ENCODE measurements at places on chromosomes 16 and 17.
A peak's percentile ranks its signal among the peaks of the same experiment; 100 is the strongest.

- no peak for DNase-seq
Observed at GRCh38 chr17:39867084-39867879, 720 bp upstream of the ZPBP2 start.

DNA sequence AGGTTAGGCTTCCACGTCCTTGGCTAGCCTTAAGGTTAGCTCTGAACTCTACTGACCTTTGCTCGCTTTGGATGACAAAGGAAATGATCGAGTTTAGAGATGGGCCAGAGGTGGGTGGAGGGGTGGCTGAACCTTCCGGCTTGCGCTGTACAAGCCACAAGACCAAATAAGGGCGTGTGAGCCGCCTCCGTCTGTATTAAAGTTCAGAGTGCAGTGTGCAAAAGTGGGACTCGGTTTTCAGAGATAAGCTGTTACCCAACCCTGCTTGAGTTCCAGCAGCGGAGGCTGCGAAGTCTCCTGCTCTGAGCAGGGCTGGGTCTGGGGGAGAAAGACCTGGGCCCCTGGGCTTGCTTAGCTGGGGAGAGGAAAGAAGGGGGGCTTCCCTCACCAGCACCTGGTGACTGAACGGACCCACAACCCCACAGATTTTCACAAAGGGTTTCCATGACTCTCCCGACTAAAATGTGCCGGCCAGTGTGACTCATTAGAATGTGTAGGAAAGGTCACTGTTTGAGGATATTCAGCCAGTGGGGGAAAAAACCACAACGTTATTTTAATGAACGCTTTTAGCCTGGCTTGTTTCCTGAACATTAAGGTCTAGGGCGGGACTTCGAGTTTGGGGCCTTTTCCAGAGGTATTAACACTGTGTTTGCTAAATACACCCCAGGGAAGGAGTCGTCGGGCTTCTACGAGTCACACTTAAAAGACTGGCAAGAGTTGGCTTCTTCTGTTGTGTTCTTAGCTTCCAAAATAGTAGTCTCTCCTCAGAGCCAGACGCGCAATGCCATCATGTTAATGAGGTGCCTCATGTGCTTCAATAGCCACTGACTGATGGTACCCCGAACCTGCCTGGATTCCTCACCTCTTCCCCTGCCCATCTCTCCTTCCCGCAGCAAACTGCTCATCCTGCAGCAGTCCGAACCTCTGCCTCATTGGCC is 67.0 kb downstream of the CENPV start:
- peak; percentile 90 for DNase-seq

- no peak for DNase-seq
Observed at GRCh38 chr16:1907226-1907860, 10.9 kb downstream of the HS3ST6 start.

- DNase-seq, result no peak
Observed at GRCh38 chr16:46836534-46837530, 5.9 kb upstream of the C16orf87 start.

GRCh38 chr16:50303605-50304466 is 37.5 kb downstream of the ADCY7 start:
- DNase-seq, result peak; percentile 54

- DNase-seq, result no peak
Observed at GRCh38 chr16:50856991-50857390, 115.1 kb downstream of the CYLD start.

- DNase-seq, result no peak
Observed at GRCh38 chr17:65065906-65066305, 9.4 kb upstream of the GNA13 start.

DNA sequence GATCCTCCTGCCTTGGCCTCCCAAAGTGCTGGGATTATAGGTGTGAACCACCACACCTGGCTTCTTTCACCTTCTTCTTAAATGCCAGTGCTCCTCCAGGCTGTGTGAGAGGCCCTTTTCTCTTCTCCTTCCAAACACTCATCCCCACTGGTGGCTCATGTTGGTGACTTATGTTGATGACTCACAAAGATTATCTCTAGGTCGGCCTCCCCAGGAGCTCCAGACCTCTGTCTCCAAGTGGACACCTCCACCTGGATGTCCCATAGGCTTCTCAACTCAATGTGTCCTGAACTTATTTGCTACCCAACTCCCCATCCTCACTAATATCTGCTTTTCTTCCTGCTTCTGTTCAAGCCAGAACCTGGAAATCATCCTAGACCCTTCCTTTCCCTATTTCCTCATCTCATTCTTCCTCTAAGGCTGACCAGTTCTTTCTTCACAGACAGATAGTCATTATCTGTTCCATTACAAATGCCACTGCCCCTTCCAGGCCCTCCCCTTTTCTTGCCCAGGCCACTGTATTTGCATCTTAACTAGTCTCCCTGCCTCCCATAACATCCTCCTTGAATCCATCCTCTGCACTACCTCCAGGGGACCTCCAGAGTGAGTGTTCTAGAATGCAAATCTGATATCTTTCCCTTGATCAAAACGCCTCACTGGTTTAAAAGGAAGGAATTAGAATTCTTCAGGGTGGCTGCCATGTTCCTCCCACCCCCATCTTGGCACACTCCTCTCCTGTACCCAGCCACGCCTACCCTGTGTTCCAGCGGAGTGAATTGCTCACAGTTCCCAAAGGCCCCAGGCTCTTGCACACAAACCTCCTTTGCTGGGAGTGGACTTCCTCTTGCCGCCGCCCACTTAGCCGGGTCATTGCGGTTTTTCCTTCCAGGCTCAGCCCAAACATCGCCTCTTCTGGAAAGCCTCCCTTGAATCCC is 34.8 kb upstream of the FBXO47 start:
- DNase-seq, result no peak

GRCh38 chr17:82120148-82120547 is 22.1 kb upstream of the FASN start:
- no peak for DNase-seq

DNA sequence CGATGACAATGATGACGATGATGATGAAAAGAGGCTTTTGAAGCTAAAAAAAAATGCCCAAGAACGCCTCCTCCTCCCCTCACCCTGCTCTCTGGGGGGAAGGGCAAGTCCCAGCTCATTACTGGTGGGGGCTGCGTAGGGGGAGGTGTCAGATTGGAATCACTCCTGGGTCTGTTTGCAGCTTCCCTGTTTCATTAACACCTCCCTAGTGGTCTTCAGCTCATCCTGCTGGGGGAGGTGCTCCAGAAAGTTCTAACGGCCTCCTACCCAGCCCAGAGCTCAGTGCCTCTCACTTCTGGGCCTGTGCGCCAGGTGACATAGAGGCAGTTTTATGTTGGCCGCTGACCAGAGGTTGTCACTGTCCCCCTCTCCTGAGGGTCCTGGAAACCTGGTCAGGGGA is 12.7 kb downstream of the MRM1 start:
- DNase-seq, result no peak

- DNase-seq, result no peak
Observed at GRCh38 chr17:46772475-46773220, 45.8 kb downstream of the WNT3 start.

DNA sequence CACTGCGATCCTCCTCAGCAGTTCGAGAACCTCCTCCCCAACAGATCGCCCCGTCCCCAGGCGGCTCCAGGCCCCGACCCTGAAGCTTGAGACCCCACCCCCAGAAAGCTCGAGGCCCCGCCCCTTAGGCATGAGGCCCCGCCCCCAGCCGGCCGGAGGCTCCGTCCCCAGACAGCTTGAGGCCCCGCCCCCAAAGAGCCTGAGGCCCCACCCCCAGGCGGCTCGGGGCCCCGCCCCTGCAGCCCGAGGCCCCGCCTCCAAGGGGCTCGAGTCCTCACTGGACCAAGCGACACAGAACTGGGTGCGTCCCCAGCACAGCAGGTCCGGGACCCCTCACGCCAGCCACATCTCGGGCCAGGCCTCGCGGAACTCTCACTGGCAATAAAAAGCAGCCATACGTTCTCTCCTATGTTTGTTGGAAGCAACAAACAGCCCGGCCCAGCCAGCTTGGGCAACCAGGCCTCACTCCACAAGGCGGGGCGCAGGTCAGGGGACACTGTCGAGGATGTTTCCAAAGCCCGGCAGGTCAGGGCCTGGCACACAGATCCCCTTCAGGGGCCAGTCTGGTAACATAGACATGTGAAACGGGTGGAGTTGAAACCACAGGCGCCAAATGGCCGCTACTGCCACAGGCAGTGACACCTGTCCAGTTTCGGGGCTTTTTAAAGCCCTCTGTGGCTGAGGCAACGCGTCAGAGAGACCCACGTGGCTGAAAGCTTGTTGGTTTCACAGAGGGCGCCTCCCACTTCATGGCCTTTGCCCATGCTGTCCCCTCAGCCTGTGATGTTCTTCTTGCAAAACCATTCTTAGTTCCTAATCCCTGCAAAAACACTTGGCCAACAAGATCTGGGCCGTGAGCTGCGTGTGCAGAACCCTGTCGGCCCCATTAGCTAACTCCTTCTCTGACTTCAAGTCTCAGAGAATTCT is 224.2 kb downstream of the PARN start:
- DNase-seq, result peak; percentile 44

DNA sequence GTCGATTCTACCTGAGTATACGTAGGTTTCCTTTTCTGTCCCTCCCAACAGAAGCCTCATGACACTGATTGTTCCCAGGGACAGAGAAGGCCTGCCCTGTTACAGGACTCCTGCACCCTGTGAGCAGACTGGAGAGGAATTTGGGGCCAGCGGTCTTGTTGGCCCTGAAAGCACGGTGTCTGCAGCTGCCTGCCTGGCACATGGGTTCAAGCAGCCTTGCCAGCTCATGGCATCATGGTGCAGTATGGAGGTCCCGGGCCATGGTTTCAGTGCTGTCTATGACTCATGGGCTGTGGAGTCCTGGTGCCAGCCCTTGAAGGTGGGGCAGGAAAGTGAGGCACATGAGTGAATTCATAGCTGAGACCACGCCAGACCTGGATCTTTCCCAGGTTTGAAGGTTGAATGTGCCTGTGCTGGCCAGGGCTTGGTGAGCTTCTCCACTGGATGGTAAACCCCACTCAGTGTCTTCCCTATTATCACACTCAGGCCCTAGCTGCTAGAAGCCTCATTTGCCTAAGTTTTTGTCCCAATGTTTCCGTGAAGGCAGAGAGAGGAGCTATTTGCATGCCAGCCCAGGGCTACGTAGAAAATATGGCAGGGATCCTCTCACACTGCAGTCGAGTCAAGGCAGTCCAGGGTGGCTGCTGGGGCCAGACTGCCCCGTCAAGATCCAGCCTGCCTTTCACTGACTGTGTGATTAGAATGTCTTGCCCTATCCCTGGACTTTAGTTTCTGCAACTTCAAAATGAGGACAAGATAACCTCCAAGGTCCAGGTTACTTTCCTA is 277.2 kb upstream of the CCL2 start:
- DNase-seq, result no peak

- no peak for DNase-seq
Observed at GRCh38 chr17:409308-409847, 56.8 kb upstream of the RPH3AL start.

DNA sequence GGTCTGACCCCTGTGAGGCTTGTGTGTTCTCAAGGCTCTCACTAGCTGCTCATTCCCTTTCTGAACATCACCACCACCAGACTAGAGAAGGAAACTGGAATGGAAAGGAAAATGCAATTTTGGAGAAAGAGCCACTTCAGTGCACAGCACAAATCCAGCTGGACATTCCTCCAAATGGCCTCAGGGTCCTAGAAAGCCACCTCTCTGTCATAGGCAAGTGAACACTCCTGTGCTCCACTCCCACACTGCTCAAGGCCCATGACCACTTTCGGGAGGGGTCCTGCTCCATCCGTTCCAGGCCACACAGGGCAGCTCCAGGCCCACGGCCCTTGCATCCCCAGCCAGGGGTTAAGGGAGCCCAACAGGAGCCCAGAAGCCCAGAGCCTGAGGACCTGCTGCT is 2.6 kb downstream of the LRRC75A start:
- DNase-seq, result no peak

- DNase-seq, result peak; percentile 49
Observed at GRCh38 chr17:76009969-76010661, 9.5 kb downstream of the CDK3 start.

- peak; percentile 44 for DNase-seq
Observed at GRCh38 chr17:9976283-9977179, 71.5 kb upstream of the RCVRN start.

DNA sequence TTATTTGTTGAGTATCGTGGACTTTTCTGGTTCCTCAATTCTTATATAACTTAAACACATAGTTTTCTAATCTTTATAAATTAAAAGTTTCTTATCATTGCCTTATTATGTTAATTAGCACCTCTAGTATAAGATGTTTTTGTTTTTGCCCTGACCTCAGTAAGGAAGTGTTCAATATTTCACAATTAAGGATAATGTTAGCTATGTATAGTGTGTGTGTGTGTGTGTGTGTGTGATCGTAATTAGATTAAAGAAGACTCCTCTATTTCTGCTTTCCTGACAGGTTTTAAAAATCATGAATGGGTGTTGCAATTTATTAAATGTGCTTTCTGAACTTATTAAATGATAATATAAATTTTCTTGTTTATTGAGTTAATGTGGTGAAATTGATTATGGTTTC is 12.0 kb downstream of the IL21R start:
- no peak for DNase-seq

DNA sequence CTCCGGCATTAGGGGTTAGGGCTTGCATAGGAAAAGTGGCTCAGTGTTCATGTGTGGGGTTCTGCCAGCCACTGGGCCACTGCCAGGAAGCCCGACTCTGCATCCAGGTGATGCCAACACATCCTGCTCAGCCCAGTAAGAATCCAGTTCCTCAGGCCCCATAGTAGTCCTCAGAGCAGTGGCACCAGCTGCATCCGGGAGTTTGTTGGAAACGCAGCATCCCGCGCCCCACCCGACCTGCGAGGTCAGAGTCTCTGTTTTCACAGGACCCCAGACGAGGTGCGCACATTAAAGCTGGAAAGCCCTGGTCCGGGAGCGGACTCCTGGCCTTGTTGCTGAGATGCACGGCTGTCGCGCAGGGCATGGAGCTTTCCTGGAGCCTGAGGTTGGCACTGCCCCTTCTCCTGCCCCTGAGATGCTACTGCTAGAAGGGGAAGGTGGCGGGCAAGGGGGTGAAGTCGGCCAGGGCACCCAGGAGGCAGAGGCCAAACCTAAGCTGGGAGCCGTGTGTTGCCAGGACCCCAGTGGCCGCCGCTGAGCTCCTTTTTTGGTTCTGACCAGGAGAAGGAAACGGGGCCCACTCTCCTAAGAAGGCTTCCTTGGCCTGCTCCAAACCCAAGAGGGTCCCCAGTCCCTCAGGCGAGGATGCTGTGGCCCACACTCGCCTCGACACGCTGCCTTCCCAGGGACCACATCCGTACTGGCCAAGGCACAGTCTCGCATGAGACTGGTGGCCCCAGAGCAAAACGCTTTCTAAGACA is 44.4 kb downstream of the NOS2 start:
- no peak for DNase-seq

DNA sequence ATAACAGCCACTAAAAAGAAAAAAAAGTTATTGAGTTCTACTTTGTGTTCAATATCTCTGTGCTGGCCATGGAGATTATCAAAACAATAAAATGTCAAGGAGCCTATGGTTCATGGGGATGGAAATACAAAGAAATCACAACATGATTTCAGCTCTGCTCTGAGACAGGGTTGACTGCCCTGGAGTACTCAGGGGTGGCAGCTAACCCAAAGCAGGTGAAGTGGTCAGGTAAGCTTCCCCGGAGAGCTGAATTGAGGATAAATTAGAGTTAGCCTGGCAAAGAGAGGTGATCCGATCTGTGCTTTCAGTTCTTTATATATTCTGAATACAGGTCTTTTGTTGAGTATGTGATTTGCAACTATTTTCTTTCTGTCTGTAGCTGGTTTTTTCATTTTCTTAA is 119.3 kb upstream of the TMEM97 start:
- DNase-seq, result no peak

GRCh38 chr17:74528491-74529199 is 2.6 kb downstream of the CD300LB start:
- no peak for DNase-seq

GRCh38 chr17:65311261-65311660 is 174.1 kb downstream of the RGS9 start:
- DNase-seq, result no peak

GRCh38 chr16:89344458-89344834 is 126.9 kb downstream of the ZNF778 start:
- DNase-seq, result no peak

- DNase-seq, result no peak
Observed at GRCh38 chr17:71666047-71666446, 454.8 kb upstream of the SOX9 start.

Measured in natural killer cell treated with Interleukin-12 subunit alpha and Interleukin-12 subunit beta and Interleukin-15 and Interleukin-18, amount 100 ng/mL, for 72 hours (primary cell).